ENCODE measurements at places on chromosomes 1 and 21.
A peak's percentile ranks its signal among the peaks of the same experiment; 100 is the strongest.

DNA sequence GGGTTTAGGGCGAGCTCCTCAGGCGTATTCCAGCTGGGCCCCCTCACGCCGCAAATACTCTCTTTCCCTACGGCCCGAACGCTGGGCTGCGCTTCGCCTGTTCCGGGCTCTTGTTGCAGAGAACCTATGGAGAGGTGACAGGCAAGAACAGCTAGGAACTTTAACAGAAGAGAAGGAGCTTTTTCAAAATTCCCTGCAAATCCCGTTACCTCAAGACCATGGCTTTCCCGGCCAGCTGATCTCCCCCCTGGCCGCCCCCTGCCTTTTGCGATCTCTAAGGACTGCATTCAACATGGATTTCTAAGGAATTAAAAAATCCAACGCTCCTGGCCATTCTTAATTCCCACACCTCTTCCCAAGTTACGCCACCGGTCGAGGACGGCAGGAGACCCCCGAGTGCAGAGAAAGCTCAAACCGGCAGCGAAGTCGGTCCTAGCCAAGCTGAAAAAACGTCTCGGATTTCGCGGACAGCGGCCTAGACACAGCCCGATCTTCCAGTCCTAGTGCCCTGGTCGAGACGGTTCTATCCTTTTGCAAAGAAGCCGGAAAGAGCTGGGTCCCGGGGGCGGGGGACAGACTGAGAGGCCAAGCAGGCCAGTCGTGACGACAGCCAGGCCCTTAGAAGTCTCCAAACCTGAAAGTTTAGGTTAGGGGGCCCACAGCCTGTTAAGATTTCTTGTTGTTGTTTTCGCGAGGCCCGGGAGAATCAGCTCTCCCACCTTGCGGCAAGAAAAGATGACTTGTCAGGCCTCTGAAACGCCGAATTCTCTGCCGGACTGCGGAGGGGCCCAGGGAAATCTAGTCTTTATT is 1.1 kb upstream of the TBX15 start:
- DNase-seq: no peak

DNA sequence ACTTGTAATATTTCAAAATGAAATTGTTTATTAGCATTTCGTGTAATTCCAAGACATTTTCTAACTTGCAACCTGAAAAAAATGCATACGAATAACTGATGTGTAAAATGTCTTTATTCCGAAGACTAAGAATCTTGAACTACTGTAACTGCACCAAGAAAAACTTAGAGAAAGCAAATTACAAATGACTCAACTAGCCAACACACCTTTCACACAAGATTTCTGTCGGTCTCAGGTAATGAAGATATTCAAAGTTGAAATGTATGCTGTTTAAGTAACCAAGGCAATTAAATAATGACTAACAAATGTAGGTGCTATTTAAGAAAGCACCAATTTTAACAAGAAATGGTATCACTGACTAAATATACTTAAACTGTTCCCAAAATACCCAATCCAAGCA is 2.1 kb downstream of the CLSTN1 start:
- DNase-seq: no peak

- DNase-seq: no peak
These were observed 83.3 kb upstream of the COL24A1 start for GRCh38 chr1:86239894-86240293.

GRCh38 chr21:37509802-37510393 is 143.3 kb downstream of the DYRK1A start:
- no peak for DNase-seq

DNA sequence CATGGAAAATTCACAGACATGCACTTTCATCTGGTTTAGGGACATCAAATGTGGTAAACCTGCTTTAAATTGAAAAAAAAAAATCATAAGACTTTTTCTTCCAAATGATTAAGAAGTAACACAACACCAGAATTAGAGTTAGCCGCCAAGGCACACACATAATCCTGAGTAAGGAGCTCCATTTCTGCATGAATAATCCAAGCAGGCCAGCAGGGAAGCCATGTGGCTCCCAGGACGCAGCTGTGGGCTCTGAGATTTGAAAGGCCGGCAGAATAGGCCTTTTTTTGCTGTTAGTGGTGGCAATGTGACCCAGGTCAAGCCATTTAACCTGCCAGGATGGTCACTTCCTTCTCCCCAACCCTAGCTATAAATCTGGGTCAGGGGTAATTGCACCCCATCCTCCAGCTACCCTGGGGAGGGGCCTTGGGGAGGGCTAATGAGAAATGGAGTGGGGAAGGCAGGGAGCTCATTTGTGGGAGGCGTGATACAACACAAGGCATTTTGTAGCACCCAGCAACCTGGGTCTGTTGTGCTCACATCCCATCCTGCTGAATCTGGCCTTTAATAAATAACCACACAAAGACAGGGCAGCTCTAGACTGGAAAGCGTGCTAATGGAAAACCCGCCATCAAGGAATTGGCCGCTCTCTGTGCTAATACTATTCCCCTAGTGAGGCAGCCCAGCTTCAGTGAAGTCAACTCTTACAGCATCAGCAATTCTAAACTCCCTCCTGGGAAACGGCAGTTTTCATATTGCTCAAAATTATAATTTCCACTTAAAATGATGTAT is 178.5 kb downstream of the RHOU start:
- DNase-seq: no peak

- DNase-seq: no peak
These were observed 24.8 kb downstream of the GNG4 start for GRCh38 chr1:235624721-235625333.

- no peak for DNase-seq
These were observed 23.0 kb downstream of the TATDN3 start for GRCh38 chr1:212814537-212815334.

- DNase-seq: no peak
These were observed 14.3 kb upstream of the WDTC1 start for GRCh38 chr1:27220096-27220495.

GRCh38 chr1:110734133-110734680 is 59.5 kb upstream of the KCNA3 start:
- DNase-seq: no peak

GRCh38 chr1:107575226-107575625 is 389.8 kb downstream of the VAV3 start:
- no peak for DNase-seq

DNA sequence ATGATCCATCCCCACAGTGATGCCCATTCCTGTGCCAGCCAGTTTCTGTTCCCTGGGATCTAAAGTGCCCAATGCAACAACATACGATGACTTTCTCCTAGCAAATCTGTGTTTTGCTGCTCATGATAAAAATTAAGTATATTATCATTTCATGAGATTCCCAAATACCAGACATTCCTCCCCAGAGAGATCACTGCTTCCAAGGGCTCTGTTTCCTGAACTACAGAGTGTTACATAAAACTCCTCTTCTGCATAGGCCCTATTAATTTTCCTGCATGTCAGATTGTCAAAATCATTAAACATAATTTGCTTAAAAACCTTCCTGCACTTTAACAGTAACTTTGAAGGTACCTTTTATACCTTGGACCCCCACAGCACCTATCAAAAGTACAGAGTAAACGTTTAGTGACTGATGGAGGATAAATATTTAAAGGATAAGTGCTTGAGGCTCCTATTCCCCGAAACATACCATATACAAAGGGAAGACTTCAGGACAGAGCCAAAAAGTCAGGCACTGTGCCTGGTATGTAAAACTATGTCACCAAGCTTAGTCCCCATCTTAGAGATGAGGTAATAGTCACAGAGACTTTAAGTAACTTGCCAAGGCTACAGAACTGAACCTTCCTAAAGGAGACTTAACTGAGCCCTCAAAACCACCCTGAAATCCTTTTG is 50.2 kb downstream of the SLC25A24 start:
- DNase-seq: no peak

DNA sequence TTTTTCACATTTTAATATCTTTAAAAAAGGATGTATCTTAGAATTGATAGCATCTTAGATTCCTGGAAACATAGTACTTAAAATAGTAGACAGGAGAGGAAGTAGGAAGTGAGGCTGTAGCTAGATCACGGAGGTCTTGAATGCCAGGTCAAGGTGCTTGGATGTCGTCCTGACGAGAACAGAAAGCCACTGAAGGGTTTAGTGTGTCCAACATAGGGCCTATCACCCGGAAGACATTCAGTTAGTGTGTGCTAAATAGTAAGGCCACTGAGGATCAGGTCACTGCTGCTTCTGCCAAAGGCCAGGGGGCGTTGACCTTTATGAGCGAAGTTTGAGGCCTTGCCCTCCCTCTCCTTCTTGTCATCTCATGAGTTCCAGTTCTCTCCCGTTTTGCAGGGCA is 35.7 kb downstream of the RAB3B start:
- DNase-seq: no peak

DNA sequence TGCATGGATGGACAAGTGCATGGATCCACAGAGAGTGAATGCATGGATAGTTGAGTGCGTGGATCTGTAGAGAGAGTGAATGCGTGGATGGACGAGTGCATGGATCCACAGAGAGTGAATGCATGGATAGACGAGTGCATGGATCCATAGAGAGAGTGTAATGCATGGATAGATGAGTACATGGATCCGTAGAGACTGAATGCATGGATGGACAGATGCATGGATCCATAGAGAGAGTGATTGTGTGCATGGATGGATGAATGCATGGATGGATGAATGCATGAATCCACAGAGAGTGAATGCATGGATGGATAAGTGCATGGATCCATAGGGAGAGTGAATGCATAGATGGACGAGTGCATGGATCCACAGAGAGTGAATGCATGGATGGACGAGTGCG is 153.8 kb downstream of the PCBP3 start:
- no peak for DNase-seq

DNA sequence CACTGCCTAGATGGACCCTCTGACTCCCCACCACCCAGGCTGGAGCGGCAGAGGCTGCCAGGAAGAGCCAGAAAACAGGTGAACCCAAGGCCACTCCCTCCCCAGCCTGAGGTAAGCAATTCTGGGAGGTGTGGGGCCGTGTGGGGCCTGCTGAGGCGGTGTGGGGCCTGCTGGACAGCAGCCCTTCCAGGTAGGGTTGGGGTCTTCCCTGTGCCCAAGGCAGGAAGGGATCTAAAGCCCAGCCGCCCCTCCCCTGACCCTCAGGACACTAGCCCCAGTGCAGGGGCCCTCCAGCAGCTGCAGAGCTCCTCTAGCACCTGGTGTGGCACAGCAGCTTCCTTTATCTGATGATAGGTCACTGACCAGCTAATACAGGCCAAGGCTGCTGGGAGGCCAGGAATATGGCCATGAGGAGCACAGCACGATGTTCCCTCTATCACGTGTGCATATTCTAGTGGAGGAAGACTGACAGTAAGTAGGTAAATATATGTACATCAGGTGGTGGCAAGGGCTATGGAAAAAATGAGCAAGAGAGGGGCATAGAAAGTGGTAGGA is 86.9 kb downstream of the IER5 start:
- no peak for DNase-seq

DNA sequence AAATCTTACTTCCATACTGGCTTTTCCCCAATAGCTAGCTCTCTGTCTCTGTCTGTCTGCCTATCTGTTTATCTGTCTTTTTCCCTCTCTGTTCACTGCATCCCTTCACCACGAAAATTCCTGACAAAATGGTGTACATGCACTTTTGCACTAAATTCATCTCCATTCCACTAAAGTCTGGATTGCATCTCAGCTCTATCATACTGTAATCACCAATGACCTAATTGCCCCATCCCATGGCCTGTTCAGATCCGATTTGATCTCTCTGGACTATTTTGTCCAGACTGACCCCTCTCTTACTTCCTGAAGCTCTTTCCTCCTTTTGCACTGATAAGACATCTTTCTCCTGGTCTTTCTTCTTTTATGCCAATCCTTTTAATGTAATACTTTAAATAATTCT is 112.5 kb upstream of the USH2A start:
- peak; percentile 68 for DNase-seq

- no peak for DNase-seq
These were observed 8.8 kb downstream of the ASAP3 start for GRCh38 chr1:23475134-23475628.

DNA sequence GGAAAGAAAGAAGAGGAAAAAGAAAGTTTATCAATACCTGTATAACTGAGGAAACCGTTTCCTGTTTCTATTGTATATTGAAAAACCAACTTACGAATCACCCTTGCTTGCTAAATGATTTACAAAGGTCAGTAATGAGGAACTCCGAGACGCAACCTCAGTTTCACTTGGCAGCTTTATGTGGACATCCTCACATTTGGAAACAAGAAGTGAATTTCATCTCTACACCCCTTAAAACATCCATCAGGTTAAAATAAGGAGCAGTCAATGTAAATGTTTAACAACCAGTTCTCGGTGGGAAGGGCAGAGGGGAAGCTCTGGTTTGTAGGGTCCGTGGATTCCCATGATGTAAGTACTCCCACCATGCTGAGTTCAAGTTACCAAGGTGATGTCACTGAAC is 481.7 kb upstream of the RUNX1 start:
- no peak for DNase-seq

- peak; percentile 65 for DNase-seq
These were observed 33.8 kb upstream of the RPL11 start for GRCh38 chr1:23657659-23658275.

DNA sequence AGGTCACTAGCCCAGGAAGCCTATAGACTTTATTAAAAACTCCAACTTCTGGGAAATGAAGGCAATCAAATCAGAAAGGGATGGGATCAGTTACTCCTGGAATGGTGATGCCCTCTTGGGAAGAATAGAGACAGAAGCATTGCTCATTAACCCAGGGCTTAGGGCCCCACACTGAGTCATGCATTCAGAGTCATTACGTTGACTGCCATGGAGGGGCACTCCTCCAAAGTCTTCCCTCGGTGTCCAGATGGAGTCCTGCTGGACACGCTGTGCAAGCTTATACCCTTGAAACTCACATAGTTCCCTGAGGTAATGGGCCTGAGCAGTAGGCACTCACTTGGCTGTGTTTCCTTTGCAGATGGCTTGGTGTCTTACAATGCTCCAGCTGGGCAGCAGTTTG is 35.2 kb upstream of the HSD17B7 start:
- no peak for DNase-seq

GRCh38 chr1:67479146-67479891 is 49.1 kb upstream of the SERBP1 start:
- DNase-seq: no peak

DNA sequence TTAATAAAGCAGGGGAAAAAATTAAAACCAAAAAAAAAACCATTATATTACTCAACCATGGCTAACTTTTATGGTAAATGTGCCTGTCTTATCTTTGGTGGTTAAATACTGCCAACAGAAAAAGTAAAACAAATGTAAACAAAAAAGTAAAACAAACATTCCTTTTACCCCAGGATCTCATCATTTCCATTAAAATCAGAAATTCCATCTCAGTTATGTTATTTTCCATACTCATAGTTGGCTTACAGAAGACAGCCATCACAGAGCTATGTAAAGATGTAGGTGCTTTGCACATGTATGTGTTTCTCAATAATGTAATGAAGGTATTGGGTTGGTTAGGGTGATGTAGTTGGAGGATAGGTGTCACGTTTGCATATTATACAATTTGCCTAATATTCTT is 185.0 kb downstream of the KCNK2 start:
- no peak for DNase-seq

GRCh38 chr1:65049941-65050713 is 83.8 kb upstream of the JAK1 start:
- DNase-seq: no peak

GRCh38 chr1:109148987-109149561 is 35.2 kb downstream of the ELAPOR1 start:
- no peak for DNase-seq

DNA sequence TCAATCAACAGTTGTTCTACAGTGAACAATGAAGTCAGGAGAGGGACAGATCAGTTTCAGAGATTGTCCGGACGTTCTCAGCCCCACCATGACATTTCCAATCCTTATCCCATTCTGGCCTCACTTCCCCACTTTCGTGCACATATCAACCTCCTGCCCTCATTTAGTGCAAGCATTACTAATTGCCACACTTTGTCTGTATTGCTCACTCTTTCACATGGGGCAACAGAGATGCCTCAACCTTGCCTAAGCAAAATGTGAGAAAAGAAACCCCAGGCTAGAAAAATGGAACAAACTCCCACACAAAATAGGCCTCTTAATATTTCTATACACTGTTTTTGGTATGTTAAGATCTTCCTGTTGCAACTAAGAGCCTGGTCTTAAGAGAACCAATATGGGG is 8.9 kb upstream of the RGS1 start:
- no peak for DNase-seq
